ENCODE measurements at places on chromosomes 3 and 15.

DNA sequence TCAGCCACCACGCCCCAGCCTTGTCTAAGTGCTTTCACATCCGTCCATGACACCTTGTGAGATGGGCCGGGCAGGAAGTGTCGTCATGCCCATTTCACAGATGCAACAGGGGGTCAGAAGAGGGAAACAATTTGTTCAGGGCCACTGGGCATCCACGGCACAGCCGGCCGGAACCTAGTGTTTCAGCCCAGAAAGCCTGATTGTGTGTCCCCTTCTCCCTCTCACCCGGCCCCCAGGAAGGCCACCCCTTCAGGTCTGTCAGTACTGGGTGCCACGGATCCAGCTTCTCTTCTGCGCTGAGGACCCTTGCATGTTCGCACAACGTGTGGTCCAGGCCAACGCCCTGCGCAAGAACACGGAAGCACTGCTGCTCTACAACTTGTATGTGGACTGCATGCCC, 15.8 kb downstream of the DNAH1 start:
- no peak for DNase-seq

DNA sequence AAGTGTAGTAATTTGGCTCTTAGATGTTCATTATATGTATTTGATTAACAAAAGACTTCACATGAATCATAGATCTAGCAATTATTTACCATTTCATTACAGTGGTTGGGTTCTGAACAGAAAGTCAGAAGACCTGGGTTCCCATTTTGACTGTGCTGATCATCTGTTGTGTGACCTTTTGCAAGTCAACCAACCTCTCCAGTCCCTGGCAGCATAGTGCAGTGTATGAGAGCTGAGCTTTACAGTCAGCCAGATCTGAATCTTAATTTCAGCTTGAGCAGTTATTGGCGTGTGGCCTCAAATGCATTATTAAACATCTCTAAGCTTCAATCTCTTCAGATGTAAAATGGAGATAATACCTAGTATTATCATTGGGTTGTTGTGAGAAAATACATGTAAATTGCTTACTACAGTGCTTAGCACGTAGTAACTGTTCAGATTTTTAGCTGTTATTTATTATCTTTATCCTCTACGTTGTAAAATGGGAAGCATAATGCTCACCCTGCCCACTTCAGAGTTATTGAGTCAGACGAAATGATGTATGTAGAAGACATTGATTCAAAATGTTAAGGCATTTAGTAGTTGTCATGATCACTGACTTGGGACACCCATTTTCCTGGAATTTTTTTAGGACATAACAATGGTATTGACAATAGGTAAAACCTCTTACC, 104.0 kb downstream of the KLHL25 start:
- DNase-seq, result peak; percentile 56

DNA sequence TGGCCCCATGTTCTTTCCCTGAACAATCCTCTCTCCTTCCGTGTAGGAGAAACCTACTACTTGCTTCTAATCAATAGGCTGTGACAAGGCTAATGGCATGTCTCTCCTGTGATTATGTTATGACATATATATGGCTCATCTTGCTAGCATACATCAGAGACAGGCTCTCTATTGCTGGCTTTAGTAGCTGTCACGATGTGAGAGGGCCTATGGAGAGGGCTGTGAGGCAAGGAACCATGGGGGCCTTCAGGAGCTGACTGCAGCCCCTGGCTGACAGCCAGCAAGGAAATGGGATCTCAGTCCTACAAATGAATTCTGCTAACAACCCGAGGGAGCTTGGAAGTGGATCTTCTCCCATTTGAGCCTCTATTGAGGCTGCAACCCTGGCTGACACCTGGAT, 96.3 kb downstream of the EOMES start:
- no peak for DNase-seq

DNA sequence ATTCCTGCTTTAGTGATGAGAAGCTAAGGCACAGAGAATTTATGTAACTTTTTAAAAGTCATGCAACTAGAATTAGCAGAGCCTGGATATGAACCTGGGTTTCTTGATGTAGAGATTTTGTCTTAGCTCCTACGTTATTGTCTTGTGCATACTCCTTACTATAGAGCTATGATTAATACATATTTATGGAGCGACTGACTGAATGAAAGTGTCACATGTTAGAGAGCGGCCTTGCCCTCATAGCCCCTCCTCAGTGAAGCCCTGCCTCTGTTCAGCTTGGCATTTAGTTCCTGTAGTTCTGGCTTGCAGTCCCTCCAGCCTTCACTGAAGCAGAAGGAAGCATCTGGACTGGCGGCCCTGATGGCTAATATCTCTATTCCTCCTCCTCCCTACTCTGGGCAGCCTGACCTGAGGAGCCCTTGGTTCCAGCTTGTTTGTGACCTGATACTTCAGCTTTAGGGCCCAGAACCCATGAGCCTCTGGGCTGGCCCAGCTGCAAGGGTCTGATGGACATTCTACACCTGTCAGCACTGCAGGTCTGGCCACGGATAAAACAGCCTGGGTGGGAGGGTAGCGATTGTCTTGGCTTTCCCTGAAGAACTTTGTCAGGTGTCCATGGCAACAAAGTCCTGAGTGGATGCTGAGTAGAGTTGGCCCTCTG, 13.4 kb upstream of the AGBL1 start:
- DNase-seq, result no peak

DNA sequence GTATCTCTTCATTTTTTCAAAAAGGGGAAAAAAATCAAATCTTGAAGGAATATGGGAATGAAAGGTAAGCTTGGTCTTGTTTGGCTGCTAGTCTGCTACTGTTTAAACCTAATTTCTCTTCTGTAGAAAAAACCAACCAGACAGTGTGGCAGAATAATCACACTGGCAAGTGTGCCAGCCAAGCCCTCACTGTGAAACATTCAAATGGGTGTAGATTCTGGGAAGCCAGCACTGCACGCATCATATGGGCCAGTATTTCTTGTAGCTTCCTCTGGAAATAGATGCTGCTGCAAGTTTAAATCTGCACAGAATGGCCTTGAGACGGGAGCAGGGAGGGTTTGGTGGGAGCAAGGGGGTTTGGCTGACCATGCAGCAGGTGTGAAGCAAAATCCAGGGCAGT, 62.1 kb downstream of the POMGNT2 start:
- DNase-seq, result no peak

Data from CD4-positive, alpha-beta T cell treated with Interleukin-6 for 4 hours (primary cell).